Fibroblast of skin of scalp (primary cell): ENCODE measurements at places on chromosomes 4 and X.
A peak's percentile ranks its signal among the peaks of the same experiment; 100 is the strongest.

- DNase-seq: no peak
Measured at GRCh38 chr4:48421101-48421500, 62.0 kb upstream of the SLC10A4 start.

GRCh38 chr4:155426953-155427352, 50.2 kb upstream of the MAP9 start:
- DNase-seq: no peak

DNA sequence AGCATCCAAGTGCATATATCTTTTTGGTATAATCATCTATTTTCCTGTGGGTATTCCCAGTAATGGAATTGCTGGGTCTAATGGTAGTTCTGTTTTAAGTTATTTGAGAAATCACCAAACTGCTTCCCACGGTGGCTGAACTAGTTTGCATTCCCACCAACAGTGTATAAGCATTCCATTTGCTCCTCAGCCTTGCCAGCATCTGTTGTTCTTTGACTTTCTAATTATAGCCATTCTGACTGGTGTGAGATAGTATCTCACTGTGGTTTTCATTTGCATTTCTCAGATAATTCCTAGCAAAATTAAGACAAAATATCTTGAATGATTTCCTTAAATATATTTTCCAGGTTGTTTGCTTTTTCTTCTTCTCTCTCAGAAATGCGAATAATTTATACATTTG, 341.1 kb downstream of the GBA3 start:
- DNase-seq: peak; percentile 97

- no peak for DNase-seq
Measured at GRCh38 chr4:149986917-149987316, 91.3 kb upstream of the DCLK2 start.

DNA sequence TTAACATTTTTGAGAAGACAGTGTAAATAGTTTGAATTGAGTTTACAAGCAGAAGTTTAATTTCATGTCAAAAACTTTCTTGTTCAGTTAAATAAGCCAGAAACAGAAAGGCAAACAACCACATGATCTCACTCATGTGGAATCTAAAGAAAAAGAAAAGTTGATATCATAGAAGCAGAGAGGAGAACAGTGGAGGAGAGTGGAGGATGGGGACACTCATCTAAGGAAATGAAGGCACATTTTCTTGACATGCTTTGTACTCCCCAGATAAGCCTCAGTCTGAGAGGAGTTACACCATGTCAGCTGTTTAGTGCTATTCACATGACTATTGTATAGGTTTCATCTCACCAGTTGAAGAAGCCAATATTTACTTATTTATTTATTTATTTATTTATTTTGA, 13.5 kb downstream of the SNCA start:
- DNase-seq: no peak

DNA sequence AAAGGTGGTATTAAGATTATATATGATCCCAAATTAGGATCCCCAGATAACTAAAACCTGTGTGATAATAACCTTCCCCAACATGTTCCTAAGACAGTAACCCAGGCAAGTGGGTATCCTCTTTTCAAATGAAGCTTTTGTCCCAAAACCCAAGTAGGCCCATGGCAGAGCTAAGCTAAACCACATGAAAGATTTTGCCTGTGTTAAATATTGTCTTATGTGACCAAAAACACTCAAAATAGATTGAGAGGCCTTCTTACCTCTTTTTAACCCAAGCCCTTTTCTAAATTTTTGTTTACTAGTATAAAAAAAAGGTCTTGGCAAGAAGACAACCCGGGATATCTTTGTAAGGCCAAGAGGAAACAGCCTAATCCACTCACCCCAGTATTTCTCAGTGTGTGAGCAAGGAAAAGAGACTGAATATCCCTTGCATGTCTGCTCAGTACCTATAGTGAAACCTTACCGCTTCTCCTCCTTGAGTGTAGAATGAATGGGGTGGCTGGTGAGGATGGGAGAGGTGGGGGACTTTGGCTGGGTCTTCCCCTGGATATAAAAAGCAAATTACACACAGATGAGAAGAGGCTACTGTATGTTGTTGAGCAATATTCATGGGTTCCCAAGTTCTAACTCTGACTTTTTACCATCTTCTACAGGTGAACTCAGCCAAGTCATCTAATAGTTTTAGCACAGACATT, 188.8 kb upstream of the BMP3 start:
- no peak for DNase-seq

DNA sequence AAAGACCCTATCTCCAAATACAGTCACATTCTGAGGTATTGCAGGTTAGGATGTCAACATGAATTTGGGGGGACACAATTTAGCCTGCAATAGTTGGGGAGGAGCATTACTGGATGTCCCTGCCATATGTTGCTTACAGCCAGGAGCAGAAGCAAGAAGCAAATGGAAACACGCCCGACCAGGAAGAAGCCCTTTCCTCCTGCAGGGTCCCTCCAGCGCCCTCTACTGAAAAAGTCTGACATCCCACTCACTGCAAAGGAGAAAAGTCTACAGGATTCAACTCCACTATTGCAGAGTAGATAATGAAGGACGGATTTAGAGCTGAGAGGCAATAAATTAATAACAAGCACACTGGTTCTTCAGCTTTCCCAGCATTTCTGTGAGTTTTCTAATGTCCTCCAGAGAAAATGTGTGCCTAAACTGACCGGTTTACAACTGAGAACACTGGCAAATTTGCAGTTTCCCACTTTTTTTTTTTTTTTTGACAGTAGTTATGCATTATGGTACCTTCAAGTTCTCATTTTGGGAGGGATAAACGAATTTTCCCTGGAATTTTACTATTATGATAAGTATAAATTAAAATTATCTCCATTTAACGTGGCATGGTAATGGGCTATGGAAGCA, 31.7 kb downstream of the COQ2 start:
- DNase-seq: peak; percentile 73

GRCh38 chr4:48331577-48332330, 9.6 kb upstream of the SLAIN2 start:
- DNase-seq: peak; percentile 79

DNA sequence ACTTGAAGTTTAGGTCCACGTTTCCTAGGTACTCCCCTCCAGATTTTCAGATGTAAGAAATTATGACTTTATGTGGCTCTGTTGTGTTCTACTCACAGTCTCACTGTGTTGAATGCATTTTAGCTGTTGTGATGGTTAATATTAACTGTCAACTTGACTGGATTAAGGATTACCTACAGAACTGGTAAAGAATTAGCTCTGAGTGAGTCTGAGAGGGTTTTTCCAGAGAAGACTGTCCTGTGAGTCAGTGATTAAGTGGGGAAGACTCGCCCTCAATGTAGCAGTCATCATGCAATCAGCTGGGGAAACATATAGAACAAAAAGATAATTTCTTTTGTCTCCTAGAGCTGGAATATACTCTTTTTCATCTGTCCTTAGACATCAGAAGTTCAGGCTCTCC, 493.4 kb downstream of the ACTRT1 start:
- DNase-seq: no peak

GRCh38 chr4:19177616-19178015, 1074.1 kb upstream of the SLIT2 start:
- DNase-seq: no peak

DNA sequence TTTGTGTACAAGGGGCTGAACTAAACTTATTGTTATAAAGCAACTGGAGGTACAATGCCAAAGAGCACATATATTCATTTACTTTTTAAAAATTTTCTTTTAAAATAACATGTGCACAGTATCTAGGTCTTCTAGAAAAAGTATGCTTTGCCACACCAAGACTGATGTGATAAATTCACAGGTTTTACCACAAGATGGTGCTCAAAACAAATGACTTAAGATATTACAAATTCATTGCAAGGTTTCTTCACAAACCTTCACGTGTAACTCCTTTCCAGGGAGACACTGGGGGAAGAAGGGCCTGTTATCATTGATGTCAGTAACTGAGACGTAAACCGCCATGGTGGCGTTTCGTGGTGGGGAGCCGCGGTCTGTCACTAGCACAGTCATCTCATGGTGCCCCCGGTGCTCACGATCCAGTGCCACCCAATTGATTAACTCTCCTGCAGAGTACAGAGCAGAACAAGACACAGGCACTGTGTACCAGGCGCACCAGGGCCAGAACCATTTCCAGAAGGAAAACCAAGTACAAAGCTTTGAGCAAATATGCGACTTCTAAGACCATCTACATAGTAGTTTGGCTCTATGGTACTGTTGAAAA, 162.2 kb downstream of the DCHS2 start:
- DNase-seq: peak; percentile 36

- no peak for DNase-seq
Measured at GRCh38 chrX:32877592-32877991, 333.8 kb downstream of the DMD start.

GRCh38 chr4:128955751-128956150, 137.6 kb downstream of the SCLT1 start:
- no peak for DNase-seq

- peak; percentile 15 for DNase-seq
Measured at GRCh38 chrX:31545726-31546125, 473.9 kb upstream of the FTHL17 start.

GRCh38 chrX:101485212-101485949, at the start of gene ARMCX4:
ARMCX4 (plus strand) TSS chrX:101485456; CDS start chrX:101488590, 3,134 bp downstream.
- peak; percentile 60 for DNase-seq

GRCh38 chrX:42027367-42028000, 104.1 kb upstream of the CASK start:
- no peak for DNase-seq

DNA sequence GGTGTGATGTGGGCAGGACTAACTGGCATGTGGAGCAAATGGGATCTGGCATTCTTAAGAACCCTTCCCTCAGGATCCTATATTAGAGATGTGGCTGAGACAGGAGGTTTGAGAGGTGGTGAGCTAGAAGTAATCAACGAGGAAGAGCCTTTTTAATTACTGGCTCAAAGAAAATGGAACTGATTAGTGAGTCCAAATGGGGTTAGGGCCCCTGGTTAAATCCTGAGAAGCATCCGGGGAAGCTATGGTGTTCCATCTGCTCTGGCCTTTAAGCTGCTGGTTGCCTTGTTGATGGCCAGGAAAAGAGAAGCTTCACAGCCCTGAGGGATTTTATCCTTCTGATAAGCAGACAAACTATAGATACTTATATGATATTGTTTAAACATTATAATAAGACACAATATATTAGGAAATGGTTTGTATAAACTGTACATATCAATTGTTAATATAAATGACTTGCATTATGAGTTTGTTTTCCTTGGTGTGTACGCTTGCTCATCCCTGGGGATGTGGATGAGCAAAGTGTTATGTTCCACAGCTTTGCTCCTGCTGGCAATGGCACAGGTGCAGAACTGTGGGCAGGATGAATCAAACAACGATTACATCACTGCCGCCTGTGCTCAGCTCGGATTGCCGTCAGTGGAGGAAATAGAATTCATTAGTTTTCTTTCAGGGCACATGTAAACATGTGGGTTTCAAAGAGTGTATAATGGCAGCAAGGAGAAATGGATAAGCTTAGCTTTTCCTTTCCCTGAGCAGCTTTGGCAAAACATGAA, 328.6 kb upstream of the ARX start:
- no peak for DNase-seq

GRCh38 chrX:9851890-9852289, 65.7 kb downstream of the SHROOM2 start:
- no peak for DNase-seq

GRCh38 chr4:46924789-46925529, 15.9 kb upstream of the COX7B2 start:
- no peak for DNase-seq

- no peak for DNase-seq
Measured at GRCh38 chr4:111930659-111931058, 214.6 kb upstream of the FAM241A start.

DNA sequence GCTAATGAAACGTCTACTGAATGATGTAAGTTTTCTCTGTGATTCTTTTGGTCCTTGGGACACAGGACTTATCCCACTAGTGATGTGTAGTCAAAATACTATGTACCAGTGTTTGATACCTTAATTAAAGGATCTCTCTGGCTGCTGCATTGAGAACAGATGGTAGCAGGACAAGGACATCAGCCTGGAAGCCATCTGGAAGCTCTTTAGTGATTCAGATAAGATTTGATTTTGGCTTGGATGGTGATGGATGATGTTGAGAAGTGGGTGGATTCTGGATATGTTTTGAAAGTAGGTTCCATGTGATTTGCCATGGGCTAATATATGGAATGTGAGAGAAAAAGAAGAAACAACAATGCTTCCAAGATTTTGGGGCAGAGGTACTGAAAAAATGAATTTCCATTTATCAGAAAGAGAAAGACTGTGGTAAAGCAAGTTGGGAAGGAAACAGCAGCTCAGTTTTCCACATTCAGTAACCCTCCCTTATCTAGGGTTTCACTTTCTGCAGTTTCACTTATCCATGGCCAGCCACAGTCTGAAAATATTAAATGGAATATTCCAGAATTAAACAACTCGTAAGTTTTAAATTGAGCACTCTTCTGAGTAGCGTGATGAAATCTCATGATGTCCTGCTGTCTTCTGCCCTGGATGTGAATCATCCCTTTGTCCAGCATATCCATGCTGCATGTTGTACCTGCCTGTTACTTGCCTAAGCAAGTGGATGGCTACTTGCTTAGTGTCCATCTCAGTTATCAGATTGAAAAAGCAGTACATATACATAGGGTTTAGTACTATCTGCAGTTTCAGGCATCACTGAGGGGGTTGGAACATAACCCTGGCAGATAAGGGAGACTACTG, 15.6 kb downstream of the CD38 start:
- no peak for DNase-seq

DNA sequence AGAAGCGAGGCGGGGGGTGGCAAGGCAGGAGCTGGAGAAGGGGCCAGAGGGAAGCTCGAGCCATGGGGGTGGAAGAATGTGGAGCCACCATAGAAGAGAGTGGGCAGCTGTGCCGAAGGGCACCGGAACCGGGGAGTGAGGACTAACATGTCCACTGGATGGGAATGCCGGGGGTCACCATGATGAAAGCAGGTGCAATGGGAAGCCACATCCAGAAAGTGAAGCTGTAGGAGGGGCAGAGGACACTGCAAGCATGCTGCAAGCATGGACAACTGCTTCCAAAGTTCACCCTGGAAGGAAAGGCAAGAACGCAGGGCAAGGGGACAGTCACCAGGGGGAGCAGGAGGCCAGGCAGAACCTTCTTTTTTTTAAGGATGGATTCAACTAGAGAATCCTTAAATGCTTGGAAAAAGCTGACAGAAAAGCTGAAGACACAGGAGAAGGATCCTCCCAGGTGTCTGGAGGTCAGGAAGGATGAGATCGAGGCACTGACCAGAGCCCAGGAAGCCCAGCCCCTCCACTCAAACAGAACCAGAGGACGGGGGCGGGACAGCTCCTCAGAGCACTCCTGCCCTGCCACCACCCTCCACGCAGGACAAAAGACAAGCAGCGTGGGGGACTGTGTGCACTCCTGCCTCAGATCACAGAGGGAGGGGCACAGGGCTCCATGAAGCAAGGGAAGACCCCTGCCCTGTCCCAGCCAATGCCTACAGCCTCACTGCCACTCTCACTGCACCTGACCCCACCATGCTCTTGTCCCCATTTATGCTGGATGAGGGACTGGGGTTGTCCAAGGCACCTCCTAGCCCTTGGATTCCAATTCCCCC, 169.2 kb downstream of the AFAP1 start:
- peak; percentile 33 for DNase-seq

DNA sequence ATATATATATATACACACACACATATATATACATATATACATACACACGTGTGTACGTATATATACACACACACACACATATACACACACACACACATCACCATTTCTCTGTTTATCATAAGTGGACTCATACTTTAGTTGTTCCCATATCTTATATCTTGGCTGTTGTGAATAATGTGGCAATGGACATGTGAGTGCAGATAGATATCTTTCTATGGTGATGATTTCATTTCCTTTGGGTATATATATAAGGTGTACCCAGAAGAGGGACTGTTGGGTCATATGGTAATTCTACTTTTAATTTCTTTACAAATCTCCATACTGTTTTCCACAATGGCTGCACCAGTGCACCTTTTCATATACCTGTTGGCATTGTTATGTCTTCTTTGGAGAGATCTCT, 105.9 kb downstream of the LARP1B start:
- no peak for DNase-seq
